Dorsolateral prefrontal cortex (tissue), 122 donors: ENCODE measurements at places on chromosomes 3 and 15. TPM values are rescaled to one million over a fixed set of nuclear protein-coding genes. Genes with fewer than 3 reads are reported as not detected.

DNA sequence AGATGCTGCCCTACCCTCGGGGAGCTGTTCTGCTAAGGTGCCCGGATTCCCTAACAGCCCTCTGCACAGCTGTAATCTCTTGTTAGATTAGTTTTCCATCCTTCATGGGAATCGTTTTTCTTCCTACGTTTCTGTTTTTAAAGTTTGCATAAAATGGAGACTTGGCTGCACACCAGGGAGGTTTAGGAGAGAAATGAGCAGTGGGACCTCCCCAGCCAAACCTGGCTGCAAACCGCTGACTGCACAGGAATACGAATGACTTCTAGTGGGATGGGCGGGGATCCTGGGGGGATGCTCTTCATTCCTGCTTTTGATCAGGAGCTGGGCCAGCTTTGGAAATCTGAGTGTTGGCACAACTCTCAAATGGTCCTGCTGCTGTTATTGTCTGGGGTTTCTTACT, 77.5 kb downstream of the THSD4 start:
- no peak for DNase-seq

- DNase-seq = no peak
Measured at GRCh38 chr15:36059596-36059995, 513.6 kb upstream of the DPH6 start.

DNA sequence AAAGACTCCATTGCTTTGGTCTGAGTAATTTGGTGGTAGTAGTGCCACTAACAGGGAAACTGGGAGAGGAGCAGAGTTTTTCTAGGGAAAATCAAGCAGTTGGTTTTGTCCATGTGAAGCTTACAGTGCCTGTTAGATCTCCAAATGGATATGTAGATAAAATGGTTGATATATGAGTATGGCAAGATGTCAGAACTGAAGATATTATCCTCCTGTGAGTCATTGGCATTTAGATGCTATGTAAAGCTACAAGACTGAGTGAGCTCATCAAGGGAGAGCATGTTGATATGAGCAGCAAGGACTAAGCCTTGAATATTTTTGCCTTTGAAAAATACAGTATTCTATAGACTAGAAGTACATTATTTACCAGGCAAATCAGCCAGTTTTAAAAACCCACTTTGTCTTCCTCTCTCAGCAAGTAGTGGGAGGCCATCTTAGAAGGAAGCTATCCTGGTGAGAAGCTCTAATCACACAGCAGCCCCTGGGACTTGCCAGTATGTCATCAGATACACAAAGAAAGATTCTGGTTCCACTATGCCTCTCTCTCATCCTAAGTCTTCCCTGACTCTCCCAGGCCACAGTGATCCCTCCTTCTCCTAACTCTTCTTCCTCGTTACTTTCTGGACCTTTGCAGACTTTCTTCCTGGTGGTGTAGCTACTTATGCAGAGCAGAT, 77.4 kb upstream of the ANKRD28 start:
- no peak for DNase-seq

- no peak for DNase-seq
Measured at GRCh38 chr15:59997070-59997701, 6.9 kb upstream of the FOXB1 start.

Gene LRRC2
- 11.9 TPM for total RNA-seq

Gene SLC12A1
- 1.8 TPM for total RNA-seq

Gene ZBBX
- total RNA-seq = 12.9 TPM
